CD4-positive, alpha-beta T cell treated with Interleukin-21 for 1 hour (primary cell): ENCODE measurements at places on chromosomes 5 and 9.

DNA sequence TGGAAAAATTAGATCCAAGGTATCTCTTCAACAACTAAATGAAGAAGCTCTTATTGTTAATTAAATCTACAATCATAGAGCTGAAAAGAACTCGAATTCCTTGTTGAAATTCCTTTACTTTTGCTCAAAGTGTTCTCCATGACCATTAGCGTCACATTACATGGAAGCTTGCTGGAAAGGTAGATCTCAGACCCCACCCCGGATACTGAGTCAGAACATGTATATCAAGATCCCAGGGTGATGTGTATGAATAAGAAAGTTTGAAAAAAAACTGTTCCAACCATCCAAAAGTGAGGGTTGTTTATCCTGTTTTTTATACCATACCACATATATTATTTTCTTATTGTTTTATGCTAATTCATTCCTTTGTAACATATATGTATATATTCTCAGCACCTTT lies 237.1 kb upstream of the PUM3 start:
- no peak for DNase-seq

- DNase-seq: no peak
These were observed 20.2 kb upstream of the CCDC192 start for GRCh38 chr5:127683008-127683407.

DNA sequence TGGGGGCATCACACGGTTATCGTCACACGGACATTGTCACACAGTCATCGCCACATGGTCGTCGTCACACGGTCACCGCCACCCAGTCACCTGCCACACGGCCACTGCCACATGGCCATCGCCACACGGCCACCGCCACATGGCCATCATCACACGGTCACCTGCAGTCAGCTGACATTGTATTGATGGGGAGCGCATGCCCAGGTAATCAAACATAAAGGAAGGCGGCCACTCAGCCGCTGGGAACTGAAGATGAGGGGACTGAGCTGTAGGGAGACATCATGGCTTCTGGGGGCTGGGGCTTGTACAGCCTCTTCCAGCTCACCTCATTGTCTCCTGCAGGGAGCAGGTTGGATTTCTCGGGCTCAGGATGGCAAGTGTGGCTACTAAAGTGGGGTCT lies 49.2 kb downstream of the MRPL36 start:
- no peak for DNase-seq

GRCh38 chr5:157917899-157918809 lies 59.2 kb upstream of the CLINT1 start:
- DNase-seq: peak; percentile 56

DNA sequence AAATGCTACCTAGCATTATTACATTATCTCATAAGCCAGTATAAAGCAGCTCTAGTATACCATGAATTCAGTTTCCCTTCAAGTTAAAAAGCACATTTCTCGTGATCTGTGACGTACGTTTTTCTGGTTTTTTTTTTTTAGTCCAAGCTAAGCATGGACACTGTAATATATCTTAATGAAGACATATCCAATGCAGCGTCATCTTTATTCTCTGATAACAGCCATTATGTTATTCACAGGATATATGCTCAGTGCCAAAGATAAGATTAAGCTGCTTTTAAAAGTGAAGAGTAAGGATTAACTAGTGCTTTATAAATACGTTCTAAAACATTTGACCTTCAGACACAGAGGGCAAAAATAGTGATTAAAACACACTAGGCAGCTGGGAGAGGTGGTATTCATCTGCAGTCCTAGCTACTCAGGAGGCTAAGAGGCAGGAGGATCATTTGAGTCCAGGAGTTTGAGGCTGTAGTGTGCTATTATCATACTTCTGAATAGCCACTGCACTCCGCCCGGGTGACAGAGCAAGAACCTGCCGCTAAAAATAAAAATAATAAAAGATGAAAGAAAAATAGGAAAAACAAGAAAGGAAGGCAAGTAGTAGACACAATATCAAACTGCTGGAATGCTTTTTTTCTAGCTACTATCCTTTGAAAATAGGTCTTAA lies 7.7 kb downstream of the CSNK1A1 start:
- DNase-seq: no peak

DNA sequence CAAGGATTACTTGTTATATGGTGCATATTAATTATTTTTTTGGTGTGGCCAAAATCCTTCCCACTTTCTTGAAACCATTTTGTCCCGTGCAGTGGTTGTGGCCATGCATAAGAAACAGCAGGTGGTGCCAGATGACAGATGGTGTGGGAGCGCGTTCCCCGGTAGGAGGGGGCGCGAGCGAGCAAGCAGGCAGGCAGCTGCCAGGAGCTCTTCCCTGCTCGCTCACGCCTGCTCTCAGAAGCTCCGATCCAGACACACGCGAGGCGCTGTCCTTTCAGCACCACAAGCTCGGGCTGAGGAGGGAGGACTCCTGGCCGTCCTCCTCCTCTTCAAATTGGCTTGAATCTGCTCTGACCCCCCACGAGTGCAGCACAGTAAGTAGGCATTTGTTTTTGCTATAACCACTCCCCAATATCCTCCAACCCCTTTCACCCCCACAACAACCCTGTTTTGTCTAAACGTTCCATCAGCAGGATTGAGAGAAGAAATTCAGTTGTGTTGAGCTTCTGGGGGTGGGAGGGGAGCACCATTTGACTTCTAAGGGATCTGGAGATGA lies at the start of gene NSG2:
Gene NSG2, plus strand, starts transcription at position 237 of the 556 bp plus-strand sequence. CDS start 1,050 bp downstream, outside the sequence.
- DNase-seq: no peak
